NCI-H1694 treated with DMSO at 0.1 percent for 48 hours (cell line): ENCODE measurements at places on chromosomes 12 and 14.

DNA sequence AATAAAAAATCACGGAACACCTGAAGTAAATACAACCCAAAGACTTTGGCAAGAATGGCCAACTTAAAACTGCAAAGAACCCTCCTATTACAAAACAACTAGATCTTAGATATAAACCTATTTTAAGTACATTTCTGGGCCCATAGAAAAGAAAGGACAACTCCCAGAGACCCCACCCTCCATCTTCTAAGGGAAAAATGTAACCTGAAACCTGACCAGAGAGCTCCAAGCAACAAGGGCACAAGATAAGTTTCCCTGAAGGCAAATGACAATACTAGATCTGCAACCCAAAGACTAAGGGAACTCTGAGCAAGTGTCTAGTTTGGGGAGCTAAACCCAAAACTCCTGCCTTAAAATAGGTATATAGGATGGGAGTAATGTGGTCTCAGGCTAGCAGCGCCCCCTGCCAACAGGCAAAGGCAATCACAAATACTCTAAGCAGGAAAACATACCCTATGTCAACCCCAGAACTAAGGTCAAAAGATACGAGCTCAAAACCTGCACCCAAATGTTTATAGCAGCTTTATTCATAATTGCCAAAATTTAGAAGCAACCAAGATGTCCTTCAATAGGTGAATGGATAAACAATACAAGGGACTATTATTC, 218.9 kb downstream of the ITPR2 start:
- DNase-seq = peak; percentile 17

GRCh38 chr14:30569216-30569902, 10.4 kb downstream of the G2E3 start:
- no peak for DNase-seq

- no peak for DNase-seq
Measured at GRCh38 chr14:52748647-52749292, 18.8 kb downstream of the STYX start.

DNA sequence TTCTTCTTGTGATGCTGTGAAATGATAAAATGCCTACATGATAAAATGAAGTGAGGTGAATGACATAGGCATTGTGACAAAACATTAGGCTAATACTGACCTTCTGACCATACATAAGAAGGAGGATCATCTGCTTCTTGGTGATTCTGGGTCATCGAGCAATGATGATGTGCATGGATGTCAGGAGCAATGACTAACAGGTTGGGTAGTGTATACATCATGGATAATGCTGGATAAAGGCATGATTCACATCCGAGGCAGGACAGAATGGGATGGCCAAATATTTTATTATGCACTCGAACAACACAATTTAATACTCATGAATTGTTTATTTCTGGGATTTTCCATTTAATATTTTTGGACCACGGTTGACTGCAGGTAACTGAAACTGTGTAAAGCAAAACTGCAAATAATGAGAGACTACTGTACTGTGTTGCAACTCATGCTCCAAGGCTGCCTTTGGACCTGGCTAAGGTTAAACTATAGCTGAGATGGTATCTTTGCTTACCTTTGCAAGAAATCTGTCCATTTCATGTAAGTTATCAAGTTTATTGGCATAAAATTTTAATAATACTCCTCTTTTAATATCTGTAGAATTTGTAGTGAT, 7.6 kb upstream of the SLC25A21 start:
- no peak for DNase-seq

DNA sequence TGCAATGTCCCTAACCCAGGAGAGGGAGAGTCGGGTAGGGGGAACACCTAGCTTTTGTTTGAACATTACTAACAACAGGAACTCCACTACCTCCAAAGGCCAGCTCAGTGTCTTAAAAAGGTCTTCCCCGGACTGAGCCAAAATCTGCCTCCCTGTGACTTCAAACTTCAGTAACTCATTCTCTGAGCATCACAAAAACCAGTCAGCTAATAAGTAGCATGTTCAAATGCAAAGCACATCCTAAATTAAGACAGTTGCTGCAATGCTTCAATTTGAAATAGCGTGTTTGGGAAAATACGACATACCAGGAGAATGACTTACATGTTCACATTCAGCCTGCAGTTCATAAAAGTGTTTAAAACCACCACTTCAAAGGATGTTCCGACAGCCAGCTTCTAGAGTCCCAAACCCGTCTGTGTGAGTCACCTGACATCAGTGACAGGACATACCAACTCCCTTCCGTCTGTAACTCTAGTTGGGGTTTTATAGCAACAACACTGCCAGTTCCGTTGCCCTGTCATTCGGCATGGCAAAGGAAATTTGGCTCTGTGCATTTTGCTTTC, 13.0 kb downstream of the ZFP36L1 start:
- DNase-seq = no peak

DNA sequence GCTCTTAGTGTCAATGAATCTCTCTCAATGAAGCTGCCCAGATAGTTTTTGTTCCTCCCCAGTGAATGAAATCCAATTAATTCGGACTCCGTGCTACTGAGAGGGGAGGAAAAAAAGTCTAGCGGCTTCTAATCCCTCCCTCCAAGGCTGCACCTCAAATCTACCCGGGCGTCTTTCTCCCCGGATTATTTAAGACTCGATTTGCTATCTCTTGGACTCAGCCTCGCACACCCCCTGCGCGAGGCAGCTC, 134 bp downstream of the DUSP6 start:
- no peak for DNase-seq

DNA sequence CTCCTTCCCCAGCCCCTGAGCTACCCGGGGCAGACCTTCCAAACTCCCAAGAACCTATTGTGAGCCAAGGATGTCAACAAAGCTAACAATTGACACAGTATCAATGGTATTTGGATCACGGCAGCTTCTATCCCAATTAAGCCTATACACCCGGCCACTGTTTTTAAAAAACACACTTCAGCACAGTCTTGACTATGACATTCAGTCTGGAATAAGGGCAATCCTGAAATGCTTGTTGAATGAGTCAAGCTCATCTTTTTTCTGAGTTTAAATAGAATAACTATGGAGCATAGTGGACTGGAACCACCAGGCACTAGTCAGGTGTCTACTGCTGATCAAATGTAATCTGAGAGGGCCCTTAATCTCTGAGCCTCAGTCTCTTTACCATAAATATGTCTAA, 5.7 kb downstream of the DENND5B start:
- no peak for DNase-seq

DNA sequence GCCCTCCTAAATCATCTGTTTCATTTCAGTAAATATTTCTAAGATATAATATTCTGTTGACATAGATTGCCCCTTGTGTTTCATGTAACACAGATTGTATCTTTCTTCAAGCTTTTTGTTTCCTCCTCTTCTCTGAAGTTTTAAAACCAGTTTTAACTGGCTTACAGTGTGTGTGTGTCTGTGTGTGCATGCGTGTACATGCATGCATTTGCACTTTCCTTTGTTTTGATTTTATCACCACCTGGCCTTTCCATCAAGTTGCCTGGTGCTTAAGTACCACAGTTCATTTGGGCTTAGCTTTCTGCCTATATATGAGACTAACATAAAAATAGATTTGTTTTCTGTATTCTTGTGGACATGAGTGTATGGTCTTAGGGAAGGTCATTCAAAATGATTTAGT, 31.9 kb downstream of the ETNK1 start:
- no peak for DNase-seq

DNA sequence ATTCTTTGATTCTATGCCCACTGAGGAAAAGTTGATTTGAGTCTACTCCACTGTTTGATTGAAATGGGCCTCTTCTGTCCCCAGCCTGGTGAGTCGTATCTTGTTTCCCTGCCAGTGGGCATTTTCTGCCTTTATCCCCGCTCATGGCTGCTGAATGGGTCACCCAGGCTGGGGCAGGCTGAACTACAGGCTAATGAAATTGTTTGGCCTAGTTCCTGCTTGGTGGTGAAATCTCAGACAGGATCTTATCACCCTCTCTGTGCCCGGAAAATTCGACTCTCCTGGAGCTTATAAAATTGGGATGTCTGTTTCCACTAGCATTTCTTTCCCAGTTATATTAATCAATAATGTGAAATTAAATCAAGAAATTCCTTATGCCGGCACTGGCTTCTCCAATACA, 65.0 kb downstream of the CHST11 start:
- no peak for DNase-seq

DNA sequence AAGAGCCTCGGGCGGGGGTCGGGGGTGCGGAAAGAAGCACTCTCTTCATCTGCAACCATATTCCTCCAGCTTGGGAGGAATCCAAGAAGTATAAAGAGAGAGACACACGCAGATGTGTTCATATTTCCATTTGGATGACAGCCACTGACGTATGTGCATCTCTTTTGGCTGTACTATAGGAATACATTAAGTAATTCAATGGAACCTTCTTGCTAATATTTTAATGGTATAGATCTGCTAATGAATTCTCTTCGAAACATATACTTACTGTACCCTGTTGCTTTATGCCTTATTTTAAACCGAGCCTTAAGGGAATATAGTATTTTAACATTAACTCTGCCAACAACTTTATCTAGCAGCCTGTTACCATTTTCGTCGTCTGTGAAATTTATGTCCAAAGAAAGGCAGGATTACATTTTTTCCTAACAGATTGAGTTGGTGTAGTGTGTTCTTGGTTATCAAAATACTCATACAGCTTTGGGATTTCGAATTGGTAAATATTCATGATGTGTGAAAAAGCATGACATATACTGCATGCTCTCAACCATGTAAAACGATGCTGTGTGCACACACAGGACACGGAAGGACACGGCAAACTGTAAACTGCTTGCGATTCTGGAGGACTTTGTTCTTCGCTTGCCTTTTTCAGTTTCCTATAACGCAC, 84.5 kb downstream of the CCDC88C start:
- DNase-seq = peak; percentile 86

DNA sequence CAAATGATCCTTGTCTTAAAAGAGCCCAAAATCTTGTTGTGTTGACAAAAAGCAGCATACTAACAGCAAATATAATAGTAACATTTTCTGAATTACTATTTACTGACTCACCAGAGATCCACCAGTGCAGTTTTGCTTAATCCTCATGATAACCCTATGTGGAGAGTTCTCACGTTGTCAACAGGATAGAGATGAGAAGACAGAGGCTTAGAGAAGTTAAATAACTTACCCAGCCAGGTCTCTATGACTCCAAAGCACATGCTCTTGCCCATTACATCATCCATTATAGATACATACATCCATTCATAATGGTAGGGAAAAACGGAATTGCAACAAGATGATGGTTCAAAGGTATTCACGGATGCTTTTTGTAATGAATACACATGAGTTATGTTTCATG, 111.9 kb downstream of the PAX9 start:
- no peak for DNase-seq

DNA sequence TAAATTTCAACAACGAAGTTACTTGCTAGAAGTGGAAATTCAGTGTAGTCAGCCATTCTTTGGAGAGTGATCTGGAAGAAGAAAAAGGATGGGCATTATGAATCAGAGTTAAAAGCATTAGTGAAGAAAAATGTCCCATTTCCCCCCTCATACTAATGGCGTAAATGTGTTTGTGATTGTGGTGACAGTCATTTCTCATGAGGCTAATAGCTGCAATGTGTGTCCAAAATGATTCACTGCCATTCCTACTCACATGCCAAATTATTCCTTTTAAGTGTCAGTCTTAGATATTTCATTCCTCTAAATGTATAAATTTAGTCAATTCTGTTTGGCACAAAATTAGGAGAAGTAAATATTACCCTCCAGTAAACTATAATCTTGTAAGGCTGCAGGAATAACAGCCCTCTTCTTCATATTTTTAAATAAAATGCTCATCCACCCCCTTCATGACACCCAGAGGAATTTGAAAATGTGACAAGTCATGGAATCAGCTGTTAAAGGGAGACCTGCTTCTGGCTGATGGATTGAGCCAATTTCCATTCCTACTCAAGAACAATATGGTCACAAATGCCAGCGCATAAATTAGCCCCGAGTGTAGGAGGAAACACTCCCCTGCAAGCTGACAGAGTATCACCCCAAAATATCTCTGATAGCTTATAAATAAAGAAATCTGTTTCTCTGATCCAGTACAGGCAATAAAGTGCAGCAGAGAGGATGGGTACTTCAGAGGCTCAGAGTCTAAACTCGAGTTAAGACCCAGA, 912.3 kb upstream of the SEL1L start:
- no peak for DNase-seq

GRCh38 chr14:71289536-71289935, 382.3 kb downstream of the PCNX1 start:
- DNase-seq = no peak

GRCh38 chr14:55593698-55594097, 13.7 kb downstream of the KTN1 start:
- DNase-seq = no peak

GRCh38 chr12:117514016-117514415, 152.6 kb upstream of the NOS1 start:
- DNase-seq = peak; percentile 96

DNA sequence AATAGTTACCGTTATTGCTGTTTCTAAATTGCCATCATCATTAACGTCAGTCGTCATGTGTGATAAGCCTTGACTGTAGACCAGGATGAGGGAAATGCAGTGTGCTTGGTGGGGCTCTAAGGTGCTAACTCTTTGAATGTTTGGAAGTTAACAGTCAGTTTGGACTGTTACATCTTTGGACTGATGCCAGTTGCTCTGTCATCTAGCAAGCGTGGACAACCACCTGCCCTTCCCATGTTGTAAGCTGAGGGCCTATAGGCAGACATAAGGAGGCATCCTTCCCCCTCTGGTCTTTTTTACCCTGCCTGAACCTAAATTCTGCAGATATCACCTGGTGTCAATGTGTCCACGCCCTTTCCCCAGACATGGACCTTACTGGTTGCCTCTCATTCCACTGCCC, 94.4 kb downstream of the PPP2R5C start:
- DNase-seq = no peak

GRCh38 chr12:26239122-26239851, 43.9 kb downstream of the SSPN start:
- no peak for DNase-seq

DNA sequence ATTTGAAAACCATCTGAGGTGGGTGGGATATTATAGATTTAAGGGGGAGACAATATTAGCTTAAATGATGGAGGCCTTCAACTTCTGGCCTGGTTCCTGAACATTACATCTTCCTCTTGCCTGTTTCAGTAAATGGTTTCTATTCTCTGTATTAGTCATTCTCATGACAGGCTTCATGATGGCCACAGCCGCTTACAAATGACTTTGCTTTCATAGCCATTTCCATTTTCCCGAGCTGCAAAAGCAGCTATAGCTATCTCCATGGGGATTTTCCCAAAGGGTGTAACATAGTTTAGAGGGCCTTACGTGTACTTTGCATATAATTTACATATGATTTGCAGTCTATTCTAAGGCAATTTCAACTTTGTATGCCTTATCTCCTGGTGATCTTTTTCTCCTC, 121.8 kb downstream of the NRXN3 start:
- no peak for DNase-seq

DNA sequence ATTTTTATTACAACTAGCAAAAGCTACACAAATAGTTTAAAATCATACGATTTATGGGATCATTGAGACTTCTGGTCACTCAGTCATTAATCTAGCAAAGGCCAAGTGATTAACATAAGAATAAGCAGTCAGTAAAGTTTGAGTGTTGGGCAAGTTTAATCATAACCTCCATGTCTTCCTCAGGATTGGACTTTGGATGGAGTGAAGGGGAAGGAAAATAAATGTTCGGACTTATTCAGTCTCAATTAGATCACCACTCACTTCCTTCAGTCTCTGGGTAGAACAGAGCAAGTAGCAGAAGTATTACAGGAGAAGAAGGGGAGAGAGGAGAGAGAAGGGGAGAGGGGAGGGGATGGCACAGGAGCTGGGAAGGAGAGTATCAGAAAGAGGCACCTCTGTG, 31.4 kb downstream of the CPM start:
- no peak for DNase-seq

GRCh38 chr12:27711967-27712366, 1.3 kb downstream of the MRPS35 start:
- no peak for DNase-seq

GRCh38 chr14:31568161-31568560, 7.0 kb downstream of the NUBPL start:
- DNase-seq = no peak
